Pancreas (tissue), 10 donors: ENCODE measurements at places on chromosomes 16 and 17. TPM values are rescaled to one million over a fixed set of nuclear protein-coding genes. Genes with fewer than 3 reads are reported as not detected.

The GP2 gene
- total RNA-seq, result 17,631 TPM

DNA sequence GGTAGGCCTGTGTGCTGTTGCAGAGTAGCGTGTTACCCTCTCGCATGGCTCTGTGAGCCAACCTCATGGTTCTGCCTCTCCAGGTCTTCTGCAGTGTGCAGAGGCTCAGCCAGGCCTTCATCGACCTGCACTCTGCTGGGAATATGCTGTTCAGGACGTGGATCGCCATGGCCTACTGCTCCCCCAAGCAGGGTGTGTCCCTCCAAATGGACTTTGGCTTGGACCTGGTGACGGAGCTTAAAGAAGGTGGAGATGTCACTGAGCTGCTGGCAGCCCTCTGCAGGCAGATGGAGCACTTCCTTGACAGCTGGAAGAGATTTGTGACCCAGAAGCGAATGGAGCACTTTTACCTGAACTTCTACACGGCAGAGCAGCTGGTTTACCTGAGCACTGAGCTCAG is 75.8 kb upstream of the ENDOV start:
- H3K27ac ChIP-seq, result no peak overlapping the region
- no peak overlapping the region for H3K4me3 ChIP-seq
- no peaks in the 10 kb centered on the region for H3K4me1 ChIP-seq
- H3K27me3 ChIP-seq, result no peaks in the 10 kb centered on the region
- H3K36me3 ChIP-seq, result peaks cover 61% of the 10 kb centered on the region

DNA sequence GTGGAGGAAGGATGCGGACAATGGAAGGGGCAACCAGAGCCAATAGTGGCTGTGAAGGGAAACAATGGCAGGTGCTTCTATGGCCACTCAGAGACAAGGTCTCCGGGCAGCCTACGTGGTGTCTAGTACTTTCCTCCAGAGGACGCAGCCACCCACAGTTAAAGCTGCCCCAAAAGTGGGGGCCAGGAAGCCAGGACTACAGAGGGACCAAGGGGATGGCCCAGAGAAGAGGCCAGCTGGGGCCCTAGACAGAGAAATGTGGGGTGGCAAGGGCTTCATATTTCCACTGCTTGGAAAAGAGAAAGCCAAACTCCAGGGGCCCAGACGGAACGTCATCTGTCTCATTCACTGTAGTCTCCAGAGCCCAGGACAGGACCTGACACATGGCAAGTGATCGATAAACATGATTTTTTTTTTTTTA is 837 bp upstream of the PER1 start:
- no peaks in the 10 kb centered on the region for H3K27me3 ChIP-seq
- peak overlapping the region; percentile 99 for H3K27ac ChIP-seq
- peaks cover 2% of the 10 kb centered on the region for H3K36me3 ChIP-seq
- peaks cover 13% of the 10 kb centered on the region for H3K4me1 ChIP-seq
- DNase-seq, result no peak

The MT1M gene
- total RNA-seq, result 8.3 TPM

DNA sequence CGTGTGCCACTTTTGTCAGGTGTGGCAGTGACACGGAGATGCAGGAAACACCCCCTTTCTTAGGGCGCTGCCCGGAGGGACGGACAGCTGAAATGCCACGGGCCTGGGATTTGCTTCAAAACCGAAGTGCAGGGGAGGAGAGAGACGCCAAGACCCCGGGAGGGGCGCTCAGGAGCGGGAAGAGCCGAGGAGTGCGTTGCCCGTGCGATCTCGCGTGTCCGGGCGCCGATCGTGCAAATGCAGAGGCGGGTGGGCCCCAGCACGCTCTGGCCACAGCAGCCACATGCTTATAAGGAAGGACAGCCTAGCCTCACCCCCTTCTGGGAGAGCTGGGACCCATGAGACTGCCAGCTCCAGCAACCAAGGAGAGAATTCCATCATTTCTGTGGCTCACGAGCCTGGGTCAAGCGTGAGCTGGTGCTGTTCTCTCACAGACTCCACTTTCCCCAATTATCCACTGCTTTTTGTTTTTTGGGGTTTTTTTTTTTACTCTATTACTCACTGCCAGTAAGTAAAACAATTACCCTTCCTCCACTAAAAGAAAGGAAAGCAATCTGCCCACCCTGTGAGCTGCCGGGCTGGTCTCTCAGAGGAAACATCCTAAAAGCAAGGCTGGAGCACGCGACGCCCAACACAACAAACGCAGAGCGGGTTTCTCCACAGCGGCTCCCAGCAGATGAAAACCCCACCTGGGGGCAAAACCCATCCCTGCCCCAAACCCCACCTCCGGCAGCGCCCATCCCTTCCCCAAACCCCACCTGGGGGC is 27.2 kb upstream of the C16orf95 start:
- no peaks in the 10 kb centered on the region for H3K27me3 ChIP-seq
- H3K4me3 ChIP-seq, result no peak overlapping the region
- no peaks in the 10 kb centered on the region for H3K4me1 ChIP-seq
- no peaks in the 10 kb centered on the region for H3K36me3 ChIP-seq
- H3K27ac ChIP-seq, result no peak overlapping the region
